Stimulated activated naive CD4-positive, alpha-beta T cell (primary cell): ENCODE measurements at places on chromosomes 12 and 14.

DNA sequence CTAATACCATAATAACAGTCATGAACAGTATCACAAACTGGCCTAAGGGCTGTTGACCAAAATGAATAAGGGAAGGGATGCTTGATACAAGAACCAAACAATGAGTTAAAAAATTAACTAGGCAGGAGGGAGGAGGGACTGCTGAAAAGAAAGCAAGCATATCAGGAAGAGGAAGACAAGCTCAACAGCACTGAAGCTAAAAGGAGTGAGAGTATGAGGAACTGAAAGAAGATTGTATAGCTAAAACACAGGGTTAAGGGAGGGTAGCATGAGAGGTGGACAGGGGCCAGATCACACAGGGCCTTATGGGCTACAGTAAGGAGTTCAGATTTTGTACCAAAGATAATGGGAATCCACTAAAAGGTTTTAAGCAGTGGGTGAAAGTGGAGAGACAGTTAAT, 34.1 kb downstream of the ITGA7 start:
- no peak for DNase-seq

DNA sequence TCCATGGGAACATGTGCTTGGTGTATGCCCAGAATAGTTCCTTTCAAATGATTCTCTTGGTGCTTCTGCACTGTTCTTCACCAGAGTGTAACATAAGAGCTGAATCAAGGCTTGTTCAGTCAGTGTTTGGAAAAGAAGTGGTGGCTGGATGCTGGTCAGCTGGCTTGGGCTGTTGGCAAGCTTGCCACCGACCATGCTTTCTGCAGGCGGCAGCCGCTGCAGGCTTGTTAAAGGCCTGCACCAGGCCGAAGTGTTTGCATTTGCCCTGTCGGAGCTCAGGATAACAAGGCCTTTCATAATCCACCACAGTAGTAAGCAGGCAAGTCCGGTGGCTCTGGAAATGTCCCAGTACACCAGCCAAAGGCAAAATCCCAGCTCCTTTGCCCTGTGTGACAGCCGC, 26.9 kb downstream of the DAAM1 start:
- no peak for DNase-seq

DNA sequence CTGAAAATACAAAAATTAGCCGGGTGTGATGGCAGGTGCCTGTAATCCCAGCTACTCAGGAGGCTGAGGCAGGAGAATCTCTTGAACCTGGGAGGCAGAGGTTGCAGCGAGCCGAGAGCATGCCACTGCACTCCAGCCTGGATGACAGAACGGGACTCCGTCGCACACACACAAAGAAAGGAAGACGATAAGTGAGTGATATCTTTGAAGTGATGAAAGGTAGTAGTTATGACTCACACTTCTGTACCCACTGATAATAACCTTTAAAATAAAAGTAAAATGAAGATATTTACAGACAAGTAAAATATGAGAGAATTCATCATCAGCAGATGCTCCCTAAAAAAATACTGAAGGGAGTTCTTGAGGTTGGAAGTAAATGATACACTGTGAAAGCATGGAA, 171.3 kb upstream of the CRY1 start:
- DNase-seq, result no peak

DNA sequence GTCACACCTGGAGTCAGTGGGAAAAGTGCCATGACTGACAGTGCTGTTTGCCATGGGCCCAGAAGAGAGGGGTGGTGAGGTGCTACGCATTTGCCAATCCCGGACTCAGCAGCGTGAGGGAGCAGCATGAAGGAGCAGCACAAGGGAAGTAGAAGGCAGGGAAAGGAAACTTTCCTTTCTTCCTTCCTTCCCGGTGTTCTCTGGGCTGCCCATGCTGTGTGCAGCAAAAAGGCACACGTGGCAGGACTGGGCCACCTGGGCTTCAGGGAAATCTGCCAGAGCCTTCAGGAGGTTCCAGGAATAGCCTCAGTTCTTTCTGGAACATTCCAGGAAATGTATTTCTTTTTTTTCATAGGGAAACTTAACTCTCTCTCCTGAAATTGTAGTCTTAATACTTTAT, 23.0 kb downstream of the TRIM9 start:
- DNase-seq, result no peak

DNA sequence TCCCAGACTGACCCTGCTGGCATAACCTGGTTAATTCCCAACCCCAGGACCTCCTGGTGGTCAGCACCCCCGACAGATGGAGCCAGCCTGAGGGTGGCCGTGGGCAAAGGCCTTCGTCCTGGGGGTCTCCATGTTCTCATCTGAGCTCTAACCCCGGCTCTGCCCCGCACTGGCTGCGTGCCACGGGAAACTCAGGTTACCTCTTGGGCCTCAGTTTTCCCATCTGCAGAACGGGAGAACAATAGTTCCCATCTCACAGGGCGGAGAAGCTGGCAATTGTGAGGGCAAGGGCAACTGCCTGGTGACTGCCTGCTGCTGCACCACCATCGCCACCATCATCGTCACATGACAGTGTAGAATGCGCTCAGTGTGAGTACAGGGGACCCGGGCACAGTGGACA, 77.9 kb downstream of the RFLNA start:
- DNase-seq, result no peak

DNA sequence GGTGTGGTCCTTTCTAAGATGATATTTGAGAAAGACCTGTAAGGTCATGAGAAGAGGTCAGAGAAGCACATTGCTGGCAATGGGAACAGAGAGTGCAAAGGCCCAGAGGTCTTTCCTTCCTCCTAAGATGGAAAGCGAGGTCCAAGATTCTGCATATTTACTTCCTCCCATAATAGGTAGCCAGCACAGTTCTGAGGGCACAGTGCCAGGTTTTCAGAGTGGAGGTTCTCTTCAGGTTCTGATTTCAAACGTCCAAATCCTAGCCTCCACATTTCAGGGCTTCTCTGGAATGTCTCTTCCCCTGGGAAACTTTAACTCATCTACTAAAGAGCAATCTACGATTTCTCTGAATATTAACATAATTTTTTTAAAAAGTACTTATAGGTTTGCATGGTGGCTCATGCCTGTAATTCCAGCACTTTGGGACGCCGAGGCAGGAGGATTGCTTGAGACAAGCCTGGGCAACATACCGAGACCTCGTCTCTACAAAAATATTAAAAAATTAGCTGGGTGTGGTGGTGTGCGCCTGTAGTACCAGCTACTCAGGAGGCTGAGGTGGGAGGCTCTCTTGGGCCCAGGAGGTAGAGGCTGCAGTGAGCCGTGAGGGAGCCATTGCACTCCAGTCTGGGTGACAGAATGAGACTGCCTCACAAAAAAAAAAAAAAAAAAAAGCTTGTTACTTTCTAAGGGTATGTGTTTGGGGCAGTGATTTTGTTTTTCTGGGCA, 526 bp upstream of the MRPL42 start:
- no peak for DNase-seq

DNA sequence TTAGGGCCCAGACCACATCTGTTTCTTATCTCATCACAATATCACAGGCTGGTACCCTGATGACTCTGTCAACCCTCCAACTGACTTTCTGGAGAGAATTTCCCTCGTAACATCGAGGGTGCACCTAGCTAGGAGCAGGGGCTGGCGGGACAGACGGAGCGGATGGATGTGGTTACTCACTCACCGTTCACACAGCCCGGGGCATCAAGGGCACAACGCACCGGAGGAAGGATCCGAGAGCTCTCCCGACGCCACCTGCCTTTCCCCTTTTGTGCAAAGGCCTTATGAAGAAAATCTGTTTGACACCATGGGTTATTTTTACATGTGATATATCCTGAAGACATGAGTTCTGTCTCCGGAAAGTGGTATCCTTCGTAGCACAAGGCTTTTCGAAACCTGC, 31.4 kb downstream of the SLC15A4 start:
- no peak for DNase-seq

GRCh38 chr12:123369229-123369628, 4.6 kb upstream of the SBNO1 start:
- DNase-seq, result no peak

DNA sequence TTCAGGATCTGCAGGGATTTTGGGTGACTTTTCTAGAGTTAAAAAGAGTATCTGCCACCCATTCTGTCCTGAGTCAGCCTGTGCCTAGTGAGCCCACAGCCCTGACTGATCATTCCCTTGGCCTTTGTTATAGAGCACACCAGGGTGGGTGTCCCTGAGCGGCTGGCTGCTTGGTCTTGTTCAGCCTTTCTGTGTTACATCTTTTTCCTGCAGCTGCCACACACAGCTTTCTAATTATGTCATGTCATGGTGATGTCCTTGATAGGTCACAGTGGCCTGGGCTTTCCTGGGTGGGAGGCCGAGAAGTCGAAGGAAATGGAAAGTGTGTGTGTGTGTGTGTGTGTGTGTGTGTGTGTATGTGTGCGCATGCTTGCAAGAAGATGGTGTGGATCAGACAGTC, 293.2 kb upstream of the CRY1 start:
- no peak for DNase-seq

- DNase-seq, result no peak
These were observed 237.0 kb downstream of the KIF21A start for GRCh38 chr12:39205969-39206368.

DNA sequence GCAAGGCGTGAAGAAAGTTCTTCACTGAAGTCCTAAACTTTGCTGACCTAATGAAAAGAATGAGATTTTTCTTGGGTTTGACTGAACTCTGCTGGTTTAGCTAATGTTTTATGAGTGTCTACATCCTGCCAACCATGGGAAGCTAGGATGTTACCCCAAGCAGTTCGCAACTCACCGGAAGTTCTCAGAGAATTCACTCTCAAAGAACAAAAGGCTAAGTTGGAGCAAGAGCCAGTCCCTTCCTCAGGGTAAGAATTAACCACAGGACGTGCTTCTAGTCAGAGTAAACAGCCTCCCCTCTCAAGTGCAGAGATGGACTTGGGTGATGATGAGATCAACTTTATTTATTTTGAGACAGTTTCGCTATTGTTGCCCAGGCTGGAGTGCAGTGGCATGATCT, 37.3 kb downstream of the TCHP start:
- DNase-seq, result no peak

DNA sequence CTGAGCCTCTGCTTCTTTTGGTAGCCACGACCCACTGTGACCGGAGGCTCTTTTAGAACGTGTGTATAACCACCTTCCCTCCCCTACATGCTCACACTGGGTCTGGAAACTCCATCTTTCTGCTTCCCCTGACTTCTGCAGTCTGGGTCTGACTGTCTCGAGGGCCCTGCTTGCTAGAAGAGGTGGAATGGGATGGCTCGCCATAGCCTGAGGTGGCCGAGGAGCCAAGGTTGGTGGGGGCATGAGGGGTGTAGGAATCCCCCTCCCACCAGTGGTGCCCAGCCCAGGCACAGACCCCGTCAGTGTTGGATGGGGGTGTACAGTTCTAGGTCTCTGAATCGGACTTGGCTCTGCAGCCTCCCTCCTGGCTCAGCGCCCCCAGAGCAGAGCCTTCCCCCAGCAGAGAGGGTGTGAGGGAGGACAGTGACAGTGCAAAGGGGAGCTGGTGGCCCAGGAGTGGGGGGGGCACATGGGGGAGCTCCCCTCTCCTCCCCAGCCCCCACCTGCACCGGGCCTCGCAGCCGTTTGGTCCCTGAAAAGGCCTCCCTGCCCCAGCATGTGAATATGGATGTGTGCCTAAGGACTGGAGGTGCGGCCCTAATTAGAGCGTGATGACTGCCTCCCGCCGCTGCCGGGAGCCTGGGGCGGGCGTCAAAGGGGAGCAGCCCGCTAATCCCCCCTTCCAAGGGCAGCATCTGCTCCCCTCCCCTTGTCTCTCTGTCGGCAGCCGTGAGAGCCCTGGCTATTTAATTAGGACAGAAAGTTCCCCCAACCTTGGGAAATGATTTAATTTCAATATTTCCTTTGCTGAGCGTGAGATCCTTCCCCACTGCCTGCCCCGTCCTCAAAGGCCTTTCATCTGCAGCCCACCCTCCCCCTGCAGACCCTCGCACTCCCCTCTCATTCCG, 196.2 kb upstream of the C14orf180 start:
- DNase-seq, result no peak

DNA sequence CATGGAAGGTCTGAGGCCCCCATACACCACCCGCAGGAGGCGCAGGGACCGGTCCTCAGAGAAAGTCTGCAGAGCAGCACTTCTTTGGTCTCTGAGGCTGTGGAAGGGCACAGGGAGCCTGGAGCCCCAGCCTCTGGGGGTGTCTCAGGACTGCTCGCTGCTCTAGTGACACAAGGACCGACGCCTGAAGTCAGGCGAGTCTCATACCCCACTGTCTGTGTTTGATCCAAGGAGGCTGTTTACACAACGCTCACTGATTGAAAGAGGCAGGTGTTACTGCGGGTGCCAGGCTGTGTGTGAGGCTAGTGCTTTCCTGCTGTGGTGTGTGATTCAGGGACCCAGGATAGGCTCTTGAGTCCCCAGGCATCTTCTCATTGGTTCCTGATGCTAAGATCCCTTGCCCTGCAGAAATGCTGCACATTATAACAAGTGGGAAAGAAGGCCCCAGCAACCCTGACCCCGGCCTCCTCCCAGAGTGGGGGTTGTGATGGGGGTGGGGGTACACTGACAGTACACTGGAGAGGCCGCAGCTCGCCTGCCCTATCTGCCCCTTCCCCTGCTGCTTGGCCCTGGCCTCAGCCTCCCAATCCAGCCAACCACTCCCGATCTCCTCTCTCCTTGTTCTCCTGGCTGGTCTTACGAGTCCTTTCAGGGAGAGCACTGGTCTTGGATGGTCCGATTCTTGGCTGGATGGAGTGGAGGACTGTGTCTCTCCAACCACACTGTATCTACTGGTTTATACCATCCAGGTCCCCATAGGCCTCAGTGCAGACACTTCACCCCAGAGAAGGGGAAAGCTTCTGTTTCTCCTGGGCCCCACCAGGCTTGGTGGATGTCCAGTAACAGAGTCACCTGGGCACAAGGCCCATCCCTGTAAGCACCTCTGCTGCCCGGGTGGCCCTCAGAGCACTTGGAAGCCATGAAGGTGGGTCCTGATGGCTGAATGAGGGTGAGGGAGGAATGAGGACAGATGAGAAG, 6.6 kb downstream of the CACNA2D4 start:
- DNase-seq, result no peak

DNA sequence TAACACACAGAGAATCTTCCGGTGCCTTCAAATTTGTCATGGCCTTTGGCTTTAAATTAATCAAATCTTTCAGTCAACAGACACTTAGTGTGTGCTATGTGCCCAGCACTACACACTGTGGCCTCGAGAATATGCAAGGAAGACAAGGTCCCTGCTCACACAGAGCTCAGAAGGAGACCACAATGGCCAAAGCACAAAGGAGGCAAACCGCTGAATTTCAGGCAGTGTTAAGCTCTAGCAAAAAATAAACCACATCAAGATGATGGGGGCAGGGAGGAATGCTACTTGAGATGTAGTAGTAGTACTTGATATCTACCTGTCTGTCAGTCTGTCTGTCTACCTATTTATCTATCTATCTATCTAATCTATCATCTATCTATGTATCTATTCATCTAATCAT, 227.9 kb downstream of the TMEM132D start:
- DNase-seq, result no peak

DNA sequence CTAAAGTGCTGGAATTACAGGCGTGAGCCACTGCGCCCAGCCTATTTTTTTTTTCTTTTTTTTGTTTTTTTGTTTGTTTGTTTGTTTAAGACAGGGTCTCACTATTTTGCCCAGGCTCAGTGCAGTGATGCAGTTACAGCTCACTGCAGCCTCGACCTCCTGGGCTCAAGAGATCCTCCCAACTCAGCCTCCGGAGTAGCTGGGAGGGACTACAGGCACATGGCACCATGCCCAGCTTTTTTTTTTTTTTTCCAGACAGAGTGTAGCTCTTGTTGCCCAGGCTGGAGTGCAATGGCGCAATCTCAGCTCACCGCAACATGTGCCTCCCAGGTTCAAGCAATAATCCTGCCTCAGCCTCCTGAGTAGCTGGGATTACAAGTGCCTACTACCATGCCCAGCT, 5.8 kb upstream of the ITFG2 start:
- DNase-seq, result no peak

GRCh38 chr14:81471062-81471461, 62.6 kb downstream of the SEL1L start:
- DNase-seq, result no peak

GRCh38 chr12:47818467-47819137, 1.1 kb downstream of the HDAC7 start:
- DNase-seq, result no peak
